ENCODE measurements at places on chromosomes 11 and 22.

DNA sequence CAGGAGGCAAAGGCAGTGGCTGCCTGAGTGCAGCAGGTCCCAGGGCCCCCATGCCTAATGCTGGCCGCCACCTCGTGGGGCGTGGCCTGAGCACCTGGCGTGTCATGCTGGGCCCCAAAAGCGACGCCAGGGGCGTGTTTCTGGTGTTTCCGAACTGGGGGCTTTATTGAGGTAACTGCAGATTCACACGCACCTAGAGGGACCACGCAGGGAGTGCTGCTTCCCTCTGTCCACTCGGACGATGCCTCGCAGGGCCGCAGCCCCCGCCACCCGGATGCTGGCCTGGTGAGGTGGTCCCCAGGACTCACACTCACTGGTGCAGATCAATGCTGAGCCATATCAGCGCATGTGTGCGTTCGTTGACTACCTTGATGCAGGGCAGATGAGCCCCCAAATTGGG, 736.2 kb downstream of the BRD1 start:
- DNase-seq = no peak

DNA sequence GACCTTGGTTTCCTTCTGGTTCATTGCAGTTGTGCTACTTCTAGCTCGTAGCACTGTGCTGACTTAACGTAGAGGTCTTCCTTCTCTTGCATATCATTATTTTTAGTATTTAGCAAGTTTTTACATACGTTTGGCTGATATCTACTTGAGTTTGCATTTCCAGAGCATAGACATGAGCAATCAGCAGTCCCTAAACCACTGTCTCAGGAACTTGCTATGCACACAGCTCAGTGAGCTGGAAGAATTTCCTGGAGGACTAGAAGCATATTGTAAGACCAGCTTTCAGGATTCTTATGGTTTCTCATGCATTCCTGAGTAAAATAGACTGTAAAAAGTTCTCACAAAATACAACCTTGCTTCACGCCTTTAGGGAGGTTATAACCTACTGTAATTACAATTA, 226.7 kb upstream of the PDGFD start:
- no peak for DNase-seq

DNA sequence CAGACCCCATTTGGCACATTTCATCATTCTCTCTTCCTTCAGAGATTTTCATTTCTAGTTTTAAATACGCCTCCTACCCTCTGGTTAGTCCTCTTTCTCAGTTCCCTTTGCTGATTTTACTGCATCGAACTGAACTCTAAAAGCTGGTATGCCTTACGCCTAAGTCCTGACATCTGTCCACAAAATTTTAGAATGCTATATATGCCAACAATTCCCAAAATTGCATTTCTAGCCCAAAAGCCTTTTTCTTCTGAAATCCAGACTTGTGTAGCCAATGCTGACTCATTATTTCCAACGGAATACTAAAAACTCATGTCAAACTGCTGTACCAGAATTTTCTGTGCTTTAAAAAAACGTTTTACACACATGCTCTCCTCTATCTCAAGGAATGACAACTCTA, 1124.4 kb upstream of the TENM4 start:
- DNase-seq = no peak

- no peak for DNase-seq
These were observed 2.6 kb upstream of the APOL6 start for GRCh38 chr22:35645646-35646045.

GRCh38 chr11:27452147-27452546, 20.4 kb downstream of the LGR4 start:
- no peak for DNase-seq

GRCh38 chr22:35460688-35461087, 60.7 kb downstream of the MCM5 start:
- no peak for DNase-seq

Measured in B cell (primary cell).